ENCODE measurements at places on chromosomes 5 and 9.

DNA sequence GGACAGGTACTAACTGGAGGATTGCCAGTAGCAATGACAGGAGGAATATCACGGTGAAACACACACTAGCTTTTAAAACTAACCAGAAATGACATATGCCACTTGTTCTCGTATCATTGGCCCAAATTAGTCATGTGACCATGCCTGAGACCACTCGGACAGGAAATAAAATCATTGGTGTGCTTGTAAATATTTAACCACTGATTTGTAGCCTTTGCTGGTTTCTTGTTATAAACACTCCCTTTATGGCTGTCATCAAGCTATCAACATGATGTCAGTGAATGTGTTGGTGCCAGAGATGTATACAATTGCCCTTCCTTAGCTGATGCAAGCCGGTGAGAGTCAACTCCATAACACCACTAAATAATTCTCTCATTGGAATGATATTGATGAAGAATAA lies 123.7 kb upstream of the ANKH start:
- no peak for DNase-seq

GRCh38 chr5:97986069-97986468 lies 787.4 kb upstream of the RGMB start:
- no peak for DNase-seq

DNA sequence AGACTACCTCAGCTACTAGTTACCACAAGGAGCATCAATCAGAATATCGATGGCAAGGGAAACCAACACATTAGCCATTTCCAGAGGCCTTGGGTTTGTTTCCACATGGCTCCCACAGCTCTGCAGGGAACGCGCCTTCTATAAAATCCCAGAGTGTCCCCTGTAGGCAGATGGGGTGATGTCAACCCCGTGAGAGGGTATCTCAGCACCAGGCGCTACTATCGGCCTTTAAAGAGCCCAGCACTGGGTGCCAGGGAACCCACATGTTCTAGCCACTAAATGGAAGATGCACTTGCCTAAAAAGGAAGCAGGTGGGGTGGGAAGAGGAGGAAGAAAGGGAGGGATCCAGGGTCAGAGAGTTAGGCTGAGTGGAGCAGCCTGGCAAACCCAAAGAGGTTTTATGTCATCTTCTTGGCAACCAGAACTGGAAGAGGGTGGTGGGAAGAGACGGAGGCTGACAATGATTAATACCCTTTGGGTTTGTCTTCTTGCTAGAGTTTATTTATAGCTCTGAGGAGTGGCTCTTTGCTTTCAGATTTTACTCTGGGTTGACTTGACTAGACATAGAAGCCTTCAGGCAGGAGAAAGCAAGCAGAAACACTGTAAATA lies 19.9 kb downstream of the MACROH2A1 start:
- DNase-seq, result no peak

DNA sequence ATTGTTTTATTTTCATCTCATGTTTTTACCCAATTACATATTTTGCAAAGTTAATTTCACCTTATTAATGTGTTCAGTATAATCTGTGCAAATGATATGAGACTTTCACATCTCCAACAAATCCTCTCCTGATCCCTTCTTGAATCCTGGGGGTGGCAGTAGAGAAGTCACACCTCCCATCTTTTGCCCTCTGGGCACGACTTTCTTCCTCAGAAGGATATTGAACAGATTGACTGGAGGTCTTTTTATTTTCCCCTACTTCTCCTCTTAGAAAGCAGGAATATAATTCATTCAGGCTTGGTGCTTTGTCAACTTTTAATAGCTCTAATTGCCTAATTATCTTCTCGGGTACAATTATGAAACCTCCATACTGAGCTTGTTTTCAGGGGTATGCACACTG lies 1037.1 kb upstream of the NUDT12 start:
- no peak for DNase-seq

DNA sequence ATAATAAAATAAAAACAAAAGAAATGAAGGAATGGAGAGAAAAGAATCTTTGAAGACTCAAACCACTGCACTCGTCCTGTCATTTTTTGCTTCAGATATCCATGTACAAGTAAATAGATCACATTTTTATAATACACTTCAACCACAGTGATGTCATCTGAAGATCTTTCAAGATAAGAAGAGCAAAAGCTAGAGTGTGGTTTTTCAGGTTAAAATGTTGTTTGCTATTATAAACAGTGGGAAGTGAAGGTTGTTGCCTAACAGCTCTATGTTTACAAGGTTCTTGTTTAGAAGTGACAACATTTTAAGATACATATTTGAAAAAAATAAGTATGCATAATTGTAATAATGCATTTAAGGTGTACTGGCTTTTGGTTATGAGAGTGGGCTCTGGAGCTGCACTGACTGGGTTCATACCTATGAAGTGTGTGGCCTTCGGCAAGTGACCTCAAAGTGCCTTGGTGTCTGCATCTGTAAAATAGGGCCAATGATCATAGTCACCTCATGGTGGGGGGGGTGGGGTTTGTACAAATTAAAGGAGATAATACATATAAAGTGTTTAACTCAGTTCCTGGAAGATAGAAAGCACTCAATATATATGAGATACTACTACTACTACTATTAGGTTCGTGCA lies 45.5 kb upstream of the IL7R start:
- no peak for DNase-seq

DNA sequence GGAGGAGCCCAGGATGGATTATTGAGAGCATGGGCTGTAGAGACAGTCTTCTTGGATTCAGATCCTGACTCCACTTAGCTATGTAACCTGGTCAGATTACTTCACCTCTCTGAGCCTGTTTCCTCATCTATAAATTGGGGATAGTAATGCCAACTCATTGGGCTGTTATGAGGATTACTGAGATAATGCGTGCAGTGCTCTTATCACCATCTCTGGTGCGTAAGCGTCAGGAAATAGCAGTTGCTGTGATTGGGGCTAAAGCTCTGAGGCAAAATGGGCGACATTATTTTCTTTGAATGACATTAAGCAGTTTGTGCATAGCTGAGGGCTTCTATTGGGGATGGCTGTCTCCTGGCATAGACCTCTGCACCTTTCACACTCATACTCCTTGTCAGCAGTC lies 995 bp upstream of the MSMP start:
- DNase-seq, result no peak

GRCh38 chr5:138752341-138752950 lies 779 bp upstream of the CTNNA1 start:
- no peak for DNase-seq

- DNase-seq, result peak; percentile 8
Observed at GRCh38 chr5:2877522-2877921, 126.0 kb upstream of the IRX2 start.
